Nucleus accumbens (tissue), 56 donors: ENCODE measurements at places on chromosomes 16 and 17.

DNA sequence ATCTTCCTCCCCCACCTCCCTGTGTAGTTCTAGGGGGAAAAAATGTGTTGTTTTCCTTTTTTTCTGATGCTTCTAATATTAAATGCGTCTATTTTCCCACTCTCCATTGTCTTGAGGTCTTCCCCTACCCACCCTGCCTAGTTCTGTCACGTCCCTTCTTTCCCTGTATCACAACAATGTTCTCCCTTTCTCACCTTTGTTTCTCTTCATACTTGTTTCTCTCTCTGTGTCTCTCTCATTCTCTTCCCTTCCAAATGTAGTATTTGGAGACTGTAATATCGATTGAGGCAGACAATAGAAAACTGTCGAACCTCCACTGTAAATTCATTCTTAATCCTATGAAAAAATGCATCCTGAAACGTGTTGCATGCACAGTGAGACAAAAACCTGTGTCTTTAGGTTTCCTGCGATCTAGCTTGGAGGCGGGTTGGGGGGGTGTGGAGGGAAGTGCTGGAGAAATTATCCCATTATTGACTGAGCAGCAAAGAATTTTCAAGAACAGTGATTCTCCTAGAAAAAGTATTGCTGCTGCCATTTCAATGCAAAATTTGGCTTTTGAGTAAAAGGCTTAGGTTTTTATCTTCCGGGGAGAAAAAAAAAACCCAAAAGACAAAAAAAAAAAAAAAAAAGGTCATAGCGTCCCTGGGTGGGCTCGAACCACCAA is 1.3 kb upstream of the PSMB3 start:
- DNase-seq, result no peak

DNA sequence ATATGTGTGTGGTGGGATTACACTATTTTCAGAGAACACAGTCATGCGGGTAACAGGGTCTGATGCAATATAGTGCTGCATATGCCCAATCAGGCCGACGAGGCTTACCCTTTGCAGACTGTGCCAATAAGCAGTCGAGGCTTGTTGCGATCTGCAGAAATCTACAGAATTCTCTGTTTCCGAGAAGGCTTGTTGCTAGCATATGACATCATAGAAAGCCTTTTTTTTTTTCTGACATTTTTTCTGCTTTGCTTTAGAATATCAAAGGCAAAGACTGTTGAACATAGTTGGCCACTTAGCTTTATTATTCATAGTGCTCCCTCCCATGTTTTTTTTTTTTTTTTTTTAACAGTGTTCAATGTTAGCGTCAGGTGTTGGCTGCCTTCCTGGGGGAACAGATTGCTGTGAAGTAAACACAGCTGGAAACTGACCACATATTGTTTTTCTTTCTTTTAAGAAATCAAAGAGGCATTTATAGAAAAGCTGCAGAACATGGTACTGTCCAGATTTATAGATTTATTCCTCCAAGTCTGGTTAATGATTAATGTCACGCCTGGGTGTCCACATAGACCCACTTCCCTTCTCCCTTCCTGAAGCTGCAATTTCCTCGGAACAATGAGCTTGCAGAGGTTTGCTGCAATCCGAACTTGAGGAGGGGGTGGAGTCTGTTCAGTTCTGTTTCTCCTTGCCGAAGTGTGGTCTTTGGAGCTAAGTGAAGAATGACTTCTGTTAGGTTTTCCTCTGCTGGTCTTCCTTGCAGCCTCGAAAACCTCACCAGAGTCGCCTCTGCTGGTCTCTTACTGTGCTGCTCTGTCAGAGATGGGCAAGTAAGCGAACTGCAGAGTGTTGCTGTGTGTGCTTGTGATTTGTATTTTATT is 87.3 kb downstream of the MAP2K6 start:
- no peak for DNase-seq

DNA sequence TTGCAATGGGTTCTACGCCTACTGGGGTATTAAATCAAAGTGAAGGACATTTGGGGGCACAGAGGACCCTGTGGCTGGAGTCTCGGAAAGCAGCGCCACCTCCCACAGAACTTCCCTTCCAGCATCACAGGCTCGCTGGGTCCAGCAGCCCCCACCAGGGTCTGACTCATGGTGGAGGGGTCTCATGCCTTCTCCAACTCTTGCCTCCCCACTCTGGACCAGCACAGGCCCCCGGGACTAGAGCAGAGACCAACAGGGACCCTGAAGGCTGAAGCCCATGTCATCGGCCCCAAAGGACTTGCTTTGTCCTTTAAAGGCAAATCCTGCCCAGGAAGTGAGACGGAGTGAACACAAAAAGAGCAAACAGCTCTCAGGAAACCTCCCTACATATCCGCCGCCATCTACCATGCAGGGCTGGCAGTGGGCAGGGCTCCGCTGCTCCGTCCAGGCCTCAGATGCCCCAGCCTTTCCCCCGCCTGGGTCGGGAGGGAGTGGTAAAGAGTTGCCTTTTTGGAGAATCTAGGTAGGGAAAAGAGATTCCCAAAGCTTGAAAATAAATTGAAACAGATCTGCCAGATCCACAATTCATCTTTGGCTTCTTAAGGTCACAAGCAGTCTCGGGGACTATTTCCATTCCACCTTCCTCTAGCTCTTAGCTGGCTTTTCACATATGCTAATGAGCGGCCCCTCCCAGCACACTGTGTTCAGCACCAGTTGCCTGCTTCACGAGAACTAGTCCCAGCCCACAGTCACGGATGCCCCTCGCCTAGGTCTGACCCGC is 2.1 kb upstream of the GPRC5C start:
- no peak for DNase-seq

- DNase-seq, result no peak
Measured at GRCh38 chr17:68433911-68434508, 23.3 kb downstream of the WIPI1 start.

DNA sequence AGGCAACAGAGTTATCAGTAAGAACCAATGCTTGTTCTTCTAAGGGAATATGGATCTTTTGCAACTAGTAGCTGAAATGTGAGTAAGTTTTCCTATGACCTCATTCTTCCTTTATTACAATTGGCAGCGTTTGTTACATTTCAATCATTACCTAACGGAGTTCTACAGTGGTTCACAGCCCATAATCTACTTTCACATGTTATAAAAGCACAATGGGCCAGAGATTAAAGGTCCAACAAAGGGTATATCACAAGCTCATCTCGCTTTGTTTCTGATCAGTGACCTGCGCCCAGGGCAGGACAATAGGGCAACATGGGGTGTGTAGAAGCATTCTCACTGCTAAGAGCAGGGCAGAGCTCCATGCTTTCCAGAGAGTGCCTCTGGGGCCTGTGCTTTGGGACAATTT is 279.9 kb upstream of the DYNLRB2 start:
- DNase-seq, result no peak

DNA sequence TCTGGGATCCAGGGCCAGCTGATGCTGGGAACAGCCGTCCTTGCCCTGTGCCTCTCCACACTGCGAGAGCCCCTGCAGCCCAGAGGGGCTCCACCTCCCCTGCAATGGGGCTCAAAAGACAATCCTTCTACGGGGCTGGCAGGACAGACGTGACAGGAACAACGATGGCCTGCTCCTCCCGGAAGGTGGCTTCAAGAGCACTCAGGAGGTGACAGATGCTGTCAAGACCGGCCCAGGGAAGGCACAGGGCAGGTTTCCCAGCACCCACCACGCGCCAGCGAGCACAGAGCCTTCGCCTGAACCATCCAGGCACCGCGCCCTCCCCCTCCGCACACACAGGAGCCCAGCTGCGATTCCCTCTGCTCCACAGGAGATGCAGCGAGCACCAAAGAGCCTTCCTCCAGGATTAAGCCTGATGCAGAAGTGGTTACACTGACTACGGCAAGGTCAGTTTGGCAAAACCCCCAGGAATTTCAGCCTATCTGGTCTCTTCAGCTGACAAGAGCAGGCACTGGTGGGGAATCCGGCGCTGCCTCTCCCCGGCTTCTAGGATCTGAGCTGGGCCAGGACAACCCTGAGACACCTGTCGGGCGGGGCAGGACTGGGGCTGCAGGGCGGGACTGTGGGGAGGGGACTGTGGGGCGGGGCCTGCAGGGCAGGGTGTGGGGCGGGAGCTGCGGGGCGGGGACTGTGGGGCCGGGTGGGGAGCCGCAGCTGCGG is 103.4 kb downstream of the ZNF778 start:
- no peak for DNase-seq

DNA sequence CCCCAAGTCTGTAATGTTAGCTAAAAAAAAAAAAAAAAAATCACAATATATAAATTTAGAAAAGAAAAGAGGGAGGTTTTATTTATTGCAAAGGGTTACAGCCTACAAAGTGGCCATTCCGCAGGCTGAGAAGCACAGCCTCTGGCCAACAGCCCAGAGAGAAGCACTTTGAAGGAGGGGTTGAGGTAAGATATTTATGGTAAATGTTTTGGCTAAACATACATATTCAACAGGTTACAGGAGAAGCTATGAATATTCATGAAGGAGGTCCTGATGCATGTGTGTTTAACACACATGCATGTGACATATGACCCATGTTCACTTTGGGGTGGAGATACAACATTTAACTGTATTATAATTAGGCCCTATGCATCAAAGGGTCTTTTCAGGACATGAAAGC is 158.5 kb downstream of the TMEM114 start:
- DNase-seq, result no peak

DNA sequence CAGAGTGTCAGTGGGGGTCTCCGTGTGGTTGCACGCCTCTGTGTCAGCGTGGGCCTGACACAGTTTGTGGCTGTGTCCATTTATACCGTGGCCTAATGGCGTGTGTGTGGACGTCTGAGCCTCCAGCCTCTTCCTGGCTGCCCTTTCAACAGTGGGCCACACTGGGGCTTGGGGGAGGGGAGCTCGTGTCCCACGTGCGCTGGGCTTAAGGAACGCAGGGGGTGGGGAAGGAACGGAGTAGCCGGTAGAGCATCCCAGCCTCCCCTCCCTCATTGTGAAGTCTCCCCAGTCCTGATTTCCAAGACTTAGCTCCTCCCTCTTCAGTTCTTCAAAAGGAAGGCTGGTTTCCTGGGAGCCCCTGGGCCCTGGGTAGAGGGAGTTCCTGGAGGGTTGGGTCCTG is 9.5 kb upstream of the HES7 start:
- DNase-seq, result no peak

DNA sequence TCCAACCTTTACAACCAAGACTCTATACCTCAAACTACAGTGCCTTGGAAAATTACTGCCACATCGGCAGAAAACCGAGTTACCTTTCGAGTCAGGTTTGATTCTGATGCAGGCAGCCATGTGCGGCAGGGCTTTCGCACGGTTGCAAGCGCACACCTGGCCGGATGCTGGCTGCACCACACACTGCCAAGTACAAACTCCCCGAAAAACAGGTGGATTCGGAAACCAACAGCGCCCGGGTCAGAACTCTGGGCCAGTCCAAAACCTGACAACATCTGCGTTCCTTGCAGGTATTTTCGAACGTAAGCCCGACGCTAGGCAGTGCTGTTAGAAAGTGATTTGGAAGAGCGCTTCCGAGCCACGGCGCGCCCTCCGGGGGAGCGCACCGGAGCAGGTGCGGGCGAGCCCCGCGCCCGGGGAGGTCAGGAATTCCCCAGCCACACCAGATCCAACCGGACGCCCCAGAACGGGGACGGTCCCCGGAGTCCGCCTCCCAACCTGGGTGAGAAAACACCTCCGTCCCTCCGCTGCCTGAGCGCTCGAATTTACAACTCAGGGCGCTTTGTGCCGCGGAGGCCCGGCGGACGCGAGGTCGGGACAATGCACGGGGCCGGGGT is 1.2 kb downstream of the USP7 start:
- DNase-seq, result no peak

- DNase-seq, result no peak
Measured at GRCh38 chr16:60077861-60078260, 1343.7 kb upstream of the GOT2 start.

GRCh38 chr17:18064053-18064452 is 23.7 kb upstream of the DRG2 start:
- no peak for DNase-seq

GRCh38 chr16:86872833-86873232 is 294.5 kb downstream of the FOXL1 start:
- no peak for DNase-seq

- peak; percentile 57 for DNase-seq
Measured at GRCh38 chr17:45228763-45229539, 7.3 kb downstream of the FMNL1 start.

GRCh38 chr16:52451971-52452421 is 94.9 kb downstream of the TOX3 start:
- DNase-seq, result no peak

DNA sequence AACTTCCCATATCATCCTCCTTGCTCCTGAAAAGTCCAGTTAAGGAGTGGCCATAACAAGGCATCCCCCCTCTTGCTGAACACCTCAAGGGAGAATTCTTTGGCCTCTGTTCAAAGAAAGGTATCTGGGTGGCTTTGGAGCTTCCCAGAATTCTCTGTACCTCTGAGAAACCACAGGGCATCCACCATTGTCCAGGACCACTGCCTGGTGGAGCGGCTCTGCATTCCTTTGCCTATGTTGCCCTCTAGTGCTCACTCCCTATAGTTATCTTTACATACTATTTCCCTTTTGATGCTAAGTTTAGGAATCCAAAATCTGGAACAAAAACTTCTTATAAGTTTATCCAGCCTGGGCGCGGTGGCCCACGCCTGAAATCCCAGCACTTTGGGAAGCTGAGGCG is 30.3 kb downstream of the CHD9NB start:
- DNase-seq, result no peak

- DNase-seq, result no peak
Measured at GRCh38 chr17:44024271-44024663, 9.5 kb upstream of the TMEM101 start.

DNA sequence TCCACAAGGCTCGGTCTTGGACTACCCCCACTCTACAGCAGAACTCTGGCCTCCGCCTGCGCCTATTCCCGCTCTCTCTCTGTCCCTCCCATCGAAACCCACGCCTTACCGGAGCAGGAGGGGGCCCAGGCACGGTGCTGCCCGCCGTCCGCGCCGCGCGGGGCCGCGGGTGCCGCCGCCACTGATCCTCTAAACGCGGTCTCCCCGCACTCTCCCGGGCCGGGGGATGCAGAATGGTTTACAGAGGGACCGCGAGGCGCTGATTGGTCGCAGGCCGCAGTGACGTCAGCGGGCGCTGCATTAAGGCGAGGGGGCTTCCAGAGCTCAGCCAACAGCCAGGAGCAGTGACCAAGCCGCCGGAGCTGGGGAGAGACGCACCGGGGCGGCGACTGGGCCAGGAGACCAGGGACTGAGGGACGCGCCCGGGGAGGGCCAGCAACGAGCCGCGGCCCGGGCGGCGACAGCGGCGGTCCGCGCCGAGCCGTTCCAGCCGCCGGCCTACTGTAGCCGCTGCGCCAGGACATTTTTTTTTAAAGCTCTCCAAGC is 747 bp upstream of the LHX1 start:
- DNase-seq, result no peak

DNA sequence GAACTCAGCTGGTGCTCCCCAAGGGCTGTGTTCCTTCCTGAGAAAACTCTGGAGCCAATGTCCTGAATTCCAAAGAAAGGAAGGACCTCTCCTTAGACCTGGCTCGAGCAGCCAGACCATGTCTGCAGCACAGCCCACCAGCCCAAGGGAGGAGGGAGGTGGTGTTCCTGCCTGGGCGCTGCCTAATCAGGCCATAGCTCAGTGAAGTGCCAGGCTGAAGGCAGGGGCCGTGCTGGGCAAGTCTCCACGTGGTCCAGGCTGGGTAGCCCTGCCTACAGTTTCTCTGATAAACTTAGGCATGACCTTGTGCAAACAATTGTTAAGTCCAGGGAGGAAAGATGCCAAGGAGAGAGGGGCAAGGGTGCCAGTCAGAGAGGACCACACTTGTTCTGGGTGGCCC is 76.8 kb downstream of the MPRIP start:
- DNase-seq, result no peak

- DNase-seq, result no peak
Measured at GRCh38 chr17:39744836-39745215, 7.1 kb downstream of the GRB7 start.

GRCh38 chr16:67834242-67834614 is 7.9 kb upstream of the THAP11 start:
- no peak for DNase-seq

GRCh38 chr17:44828919-44829522 is 1.1 kb downstream of the GJC1 start:
- no peak for DNase-seq
